T-cell (primary cell): ENCODE measurements at places on chromosomes 5 and 9. TPM values are rescaled to one million over a fixed set of nuclear protein-coding genes. Genes with fewer than 3 reads are reported as not detected.

- DNase-seq: no peak
Observed at GRCh38 chr5:56610093-56610698, 205.2 kb upstream of the MAP3K1 start.

- no peak for DNase-seq
Observed at GRCh38 chr9:86713970-86714369, 233.3 kb downstream of the GAS1 start.

- no peak for DNase-seq
Observed at GRCh38 chr5:54480296-54480695, 24.8 kb downstream of the HSPB3 start.

- DNase-seq: no peak
Observed at GRCh38 chr9:5382479-5382878, 42.8 kb upstream of the RLN1 start.

Gene STKLD1
- 1.1 TPM for total RNA-seq

DNA sequence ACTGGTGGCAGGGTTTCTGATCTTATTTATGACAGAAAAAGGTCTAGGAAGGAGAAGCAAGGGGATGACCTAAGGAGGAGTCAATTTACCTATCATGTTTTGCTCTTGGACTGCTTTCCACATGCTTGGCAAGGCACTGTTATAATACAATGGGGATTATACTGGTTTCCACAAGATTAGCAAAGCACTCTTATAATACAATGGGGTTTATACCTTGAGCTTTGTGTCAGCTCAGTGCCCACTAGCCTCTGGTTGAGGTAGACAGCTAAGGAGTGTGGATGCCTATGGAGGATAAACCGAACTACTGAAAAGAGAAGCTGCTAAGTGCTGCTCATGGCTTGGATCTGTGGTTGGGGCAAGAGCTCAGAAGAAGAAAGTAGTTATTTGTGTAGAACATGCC lies 68.7 kb downstream of the MRPS27 start:
- DNase-seq: no peak

DNA sequence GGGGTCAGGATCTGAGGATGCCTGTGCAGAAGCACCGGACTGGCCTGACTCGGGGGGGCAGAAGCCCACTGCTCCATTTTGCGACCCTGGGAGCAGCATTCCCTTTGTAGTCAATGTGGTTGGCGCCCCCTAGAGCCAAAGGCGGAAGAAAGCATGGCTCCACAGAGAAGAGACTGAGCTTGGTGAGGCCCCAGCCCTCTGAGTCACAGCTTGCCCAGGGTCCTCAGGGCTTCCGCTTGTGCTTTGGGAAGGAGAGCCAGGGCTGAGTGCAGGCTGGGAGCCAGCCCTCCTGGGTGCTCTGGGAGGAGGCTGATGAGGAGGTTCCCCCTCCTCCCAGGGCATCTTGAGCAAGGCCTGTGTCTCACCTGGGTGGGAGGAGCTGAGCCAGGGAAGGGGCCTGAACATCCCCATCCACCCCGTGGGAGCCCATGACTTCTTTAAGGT lies 5.5 kb upstream of the AQP3 start:
- DNase-seq: peak; percentile 63

Gene FAM169A
- total RNA-seq: 12.6 TPM

DNA sequence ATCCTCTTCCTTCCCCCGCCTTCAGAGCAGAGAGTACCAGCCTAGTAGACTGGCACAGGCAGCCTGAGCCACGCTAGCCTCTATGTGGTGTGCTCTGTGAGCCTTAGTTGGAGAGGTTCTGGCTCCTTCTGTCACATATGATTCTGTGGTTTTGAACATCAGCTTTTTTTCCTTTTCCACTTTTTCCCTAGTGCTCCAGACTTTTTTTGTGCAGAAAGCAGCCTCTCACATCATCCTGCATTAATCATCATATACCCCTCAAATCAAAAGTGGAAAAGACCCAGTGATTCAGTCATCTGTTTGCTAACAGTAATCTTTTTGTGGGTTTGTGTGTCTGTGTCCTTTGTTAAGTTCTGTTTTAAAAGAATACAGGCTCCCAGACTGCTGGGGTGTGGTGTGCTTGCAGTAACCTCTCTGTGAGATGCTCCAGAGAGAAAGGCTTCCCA lies 663.9 kb upstream of the RGMB start:
- no peak for DNase-seq

DNA sequence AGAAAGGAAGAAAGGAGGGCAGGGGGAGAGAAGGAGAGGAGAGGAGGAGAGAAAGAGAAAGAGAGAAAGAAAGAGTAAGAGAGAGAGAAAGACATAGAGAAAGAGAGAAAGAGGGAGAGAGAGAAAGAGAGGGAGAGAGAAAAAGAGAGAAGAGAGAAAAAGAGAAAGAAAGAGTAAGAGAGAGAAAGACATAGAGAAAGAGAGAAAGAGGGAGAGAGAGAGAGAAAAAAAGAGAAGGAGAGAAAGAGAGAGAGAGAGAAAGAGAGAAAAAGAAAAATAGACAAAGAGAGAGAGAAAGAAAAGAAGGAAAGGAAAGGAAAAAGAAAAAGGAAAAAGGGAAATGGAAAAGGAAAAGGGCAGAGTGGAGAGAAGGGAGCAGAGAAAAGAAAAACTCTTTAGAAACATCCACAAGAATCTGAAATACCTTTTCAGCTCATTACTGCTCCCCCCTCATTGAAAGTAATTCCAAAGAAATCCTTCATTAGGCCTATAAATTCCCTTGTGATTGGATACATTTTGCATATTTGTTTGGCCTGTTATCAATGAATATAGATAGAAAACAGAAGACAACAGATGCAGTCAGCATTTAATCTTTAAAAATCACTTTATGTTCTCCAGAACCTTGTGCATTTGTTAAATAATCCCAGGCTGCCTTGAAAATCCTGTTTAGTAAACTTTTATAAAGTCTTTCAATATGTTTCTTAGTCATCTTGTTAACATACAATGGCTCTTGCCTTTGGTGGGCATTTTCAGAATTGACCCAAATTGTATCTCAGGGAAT lies 411.5 kb downstream of the NFIB start:
- no peak for DNase-seq

DNA sequence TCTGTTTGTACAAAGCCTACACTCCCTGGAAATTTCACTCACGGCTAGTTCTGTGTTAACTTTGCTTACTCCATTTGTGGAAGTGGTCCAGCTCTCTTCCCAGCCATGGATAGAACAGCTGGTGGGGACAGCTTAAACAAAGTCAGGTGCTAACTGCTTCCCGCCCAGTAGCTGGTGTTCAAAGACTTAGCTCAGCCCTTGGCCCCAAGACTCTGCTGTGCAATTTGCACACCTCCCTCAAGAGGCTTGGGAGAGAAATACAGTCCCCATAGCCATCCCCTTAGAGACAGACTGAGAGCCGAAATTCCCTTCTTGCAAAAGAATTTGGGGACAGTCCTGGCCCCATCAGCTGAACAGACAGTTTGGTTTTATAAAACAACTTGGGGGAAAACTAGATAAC lies 73.8 kb upstream of the RAI14 start:
- DNase-seq: no peak

Gene SHOC1
- not detected for total RNA-seq

DNA sequence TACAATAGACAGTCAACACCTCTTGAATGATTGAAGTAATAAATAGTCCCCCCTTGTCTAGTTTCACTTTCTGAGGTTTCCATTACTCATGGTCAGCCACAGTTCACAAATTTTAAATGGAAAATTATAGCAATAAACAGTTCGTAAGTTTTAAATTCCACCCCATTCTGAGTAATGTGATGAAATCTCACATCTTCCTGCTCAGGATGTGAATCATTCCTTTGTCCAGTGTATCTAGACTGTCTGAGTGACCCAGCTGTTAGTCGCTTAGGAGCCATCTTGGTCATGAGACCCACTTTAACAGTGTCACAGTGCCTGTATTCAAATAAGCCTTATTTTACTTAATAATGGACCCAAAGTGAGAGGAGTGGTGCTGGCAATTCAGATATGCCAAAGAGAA lies 311.6 kb upstream of the PRR16 start:
- no peak for DNase-seq

Gene WDR38
- not detected for total RNA-seq

GRCh38 chr5:97095318-97095732 lies 47.1 kb downstream of the LIX1 start:
- DNase-seq: no peak

GRCh38 chr5:59540366-59540765 lies 353.2 kb downstream of the PDE4D start:
- no peak for DNase-seq

- no peak for DNase-seq
Observed at GRCh38 chr9:105046907-105047741, 119.2 kb upstream of the ABCA1 start.

DNA sequence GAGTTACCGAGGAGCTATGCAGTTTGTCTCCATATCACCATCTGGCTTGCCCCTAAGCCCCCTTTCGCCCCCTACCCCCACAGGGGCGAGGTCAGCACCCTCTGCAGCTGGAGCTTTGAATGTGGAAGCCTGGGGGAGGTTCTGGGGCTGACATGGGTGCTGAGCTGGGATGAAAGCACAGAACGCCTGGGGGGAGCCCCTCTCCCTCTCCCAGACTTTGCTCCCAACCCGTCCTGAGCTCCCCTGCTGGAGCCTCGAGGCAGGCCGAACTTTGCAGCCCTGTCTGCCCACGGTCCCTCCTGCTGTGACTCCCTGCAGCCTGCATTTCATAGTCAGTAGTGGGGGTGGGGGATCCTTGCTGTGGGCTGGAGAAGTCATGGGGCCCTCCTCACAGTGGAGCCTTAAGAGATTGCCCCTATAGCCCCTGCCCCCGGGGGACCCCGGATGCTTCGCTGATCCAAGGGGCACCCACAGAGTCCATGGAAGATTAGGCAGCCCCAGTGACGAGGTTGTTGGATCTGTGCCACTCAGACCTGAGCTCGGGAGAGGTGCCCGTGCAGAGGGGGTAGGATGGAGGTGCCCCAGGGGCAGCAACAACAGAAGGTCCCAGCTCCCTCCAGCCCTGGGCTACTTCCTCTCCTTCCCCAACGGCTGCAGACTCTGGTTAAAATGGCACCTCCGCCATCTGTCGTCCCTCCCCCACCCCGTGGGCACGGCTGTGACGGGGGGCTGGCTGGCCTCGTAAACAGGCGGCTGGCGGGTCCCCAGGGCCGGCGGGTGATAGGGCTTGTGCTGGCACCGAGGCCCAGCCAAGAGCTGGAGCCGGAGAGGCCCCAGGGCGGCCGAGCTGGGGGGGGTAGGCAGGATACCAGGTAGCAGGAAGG lies 162.0 kb downstream of the C9orf50 start:
- no peak for DNase-seq

- DNase-seq: no peak
Observed at GRCh38 chr9:124928116-124928515, 12.8 kb downstream of the GOLGA1 start.

GRCh38 chr5:6248132-6248531 lies 130.2 kb downstream of the MED10 start:
- no peak for DNase-seq

GRCh38 chr5:3107156-3107611 lies 355.7 kb upstream of the IRX2 start:
- no peak for DNase-seq

Gene ANXA2R
- 50.3 TPM for total RNA-seq

Gene MED27
- 15.0 TPM for total RNA-seq

Gene GPX8
- not detected for total RNA-seq

DNA sequence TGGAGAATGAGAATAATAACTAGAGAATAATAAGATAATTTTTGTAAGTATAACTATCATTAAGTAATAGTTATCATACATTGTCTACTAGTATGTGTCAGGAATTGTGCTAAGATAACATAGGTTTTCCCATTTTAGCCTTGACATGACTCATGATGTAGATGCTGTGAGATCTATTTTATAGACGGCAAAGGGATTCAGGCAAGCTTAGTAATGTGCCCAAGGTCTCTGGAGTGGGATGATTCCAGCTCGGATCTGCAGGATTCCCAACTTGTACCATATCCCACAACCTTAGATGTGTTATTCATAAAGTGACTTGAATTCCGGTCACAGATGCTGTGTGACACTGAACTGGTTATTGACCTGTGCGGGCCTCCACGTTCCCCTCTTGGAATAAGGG lies 51.5 kb downstream of the IL31RA start:
- DNase-seq: no peak

DNA sequence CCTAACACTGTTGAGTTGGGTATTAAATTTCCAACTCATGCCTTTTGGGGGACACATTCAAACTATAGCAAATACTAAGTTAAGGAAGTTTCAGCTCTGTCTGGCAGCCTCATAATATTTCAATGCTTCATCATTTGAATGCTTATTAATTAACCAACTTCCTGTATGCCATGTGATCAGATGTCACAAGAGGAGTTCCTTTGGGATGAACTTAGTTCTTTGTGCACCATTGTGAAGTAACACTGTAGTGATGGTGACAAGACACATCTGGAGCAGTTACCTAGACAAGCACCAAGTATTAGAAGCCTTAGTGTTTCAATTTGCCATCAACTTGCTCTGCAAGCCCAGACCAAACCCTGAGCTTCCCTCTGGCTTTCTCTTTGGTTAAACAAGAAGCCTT lies 90.7 kb upstream of the IL12B start:
- no peak for DNase-seq

- no peak for DNase-seq
Observed at GRCh38 chr9:69380301-69380700, 55.3 kb downstream of the ENTREP1 start.

- no peak for DNase-seq
Observed at GRCh38 chr5:143350341-143350740, 53.1 kb downstream of the NR3C1 start.

Gene PDE6A
- not detected for total RNA-seq

DNA sequence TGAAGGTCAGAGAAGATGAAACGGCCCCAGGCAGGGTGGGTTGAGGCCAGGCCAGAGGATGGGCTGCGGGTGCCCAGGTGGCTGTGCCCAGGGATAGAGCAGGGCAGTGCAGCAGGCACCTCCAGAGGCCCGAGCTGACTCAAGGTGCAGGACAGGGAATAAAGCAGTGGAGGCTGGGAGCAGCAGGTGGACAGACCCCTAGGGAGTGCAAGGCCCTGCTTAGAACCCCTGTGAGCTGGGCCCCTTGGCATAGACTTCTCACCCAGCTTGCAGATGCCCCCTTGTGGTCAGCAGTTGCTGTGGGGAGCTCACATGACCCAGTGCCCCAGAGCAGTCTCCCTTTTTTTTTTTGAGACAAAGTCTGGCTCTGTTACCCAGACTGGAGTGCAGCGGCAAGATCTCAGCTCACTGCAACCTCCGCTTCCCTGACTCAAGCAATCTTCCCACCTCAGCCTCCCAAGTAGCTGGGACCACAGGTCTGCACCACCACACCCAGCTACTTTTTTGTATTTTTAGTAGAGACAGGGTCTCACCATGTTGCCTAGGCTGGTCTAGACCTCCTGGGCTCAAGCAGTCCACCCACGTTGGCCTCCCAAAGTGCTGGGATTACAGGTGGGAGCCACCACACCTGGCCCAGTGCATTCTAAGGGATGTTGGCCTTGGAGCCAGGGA lies 118.8 kb downstream of the WNK2 start:
- peak; percentile 56 for DNase-seq

Gene ACSL6
- total RNA-seq: 23.7 TPM

DNA sequence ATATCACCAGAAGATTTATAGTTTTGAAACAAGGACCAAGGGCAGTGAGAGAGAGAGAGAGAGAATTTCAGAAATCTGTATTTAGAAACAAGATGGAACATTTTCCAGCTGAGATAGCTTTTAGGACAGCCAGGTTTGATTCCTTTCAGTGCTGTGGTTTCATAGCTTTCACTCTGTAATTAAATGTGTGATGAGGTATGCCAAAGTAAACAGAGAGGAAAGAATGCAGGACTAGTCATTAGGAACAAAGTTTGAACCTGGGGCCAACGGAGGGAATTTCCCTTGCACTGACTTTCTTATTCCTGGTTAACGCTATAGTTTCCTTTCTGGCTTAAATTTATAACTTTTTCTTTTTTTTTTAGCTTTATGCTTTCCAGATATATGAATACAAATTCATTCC lies 10.0 kb upstream of the CCL28 start:
- DNase-seq: no peak

GRCh38 chr9:86859056-86859455 lies 88.2 kb downstream of the GAS1 start:
- DNase-seq: no peak

Gene PALM2AKAP2
- not detected for total RNA-seq
